ENCODE measurements at places on chromosomes 6 and 20.

- no peak for DNase-seq
Observed at GRCh38 chr6:140343128-140343527, 968.7 kb upstream of the CITED2 start.

DNA sequence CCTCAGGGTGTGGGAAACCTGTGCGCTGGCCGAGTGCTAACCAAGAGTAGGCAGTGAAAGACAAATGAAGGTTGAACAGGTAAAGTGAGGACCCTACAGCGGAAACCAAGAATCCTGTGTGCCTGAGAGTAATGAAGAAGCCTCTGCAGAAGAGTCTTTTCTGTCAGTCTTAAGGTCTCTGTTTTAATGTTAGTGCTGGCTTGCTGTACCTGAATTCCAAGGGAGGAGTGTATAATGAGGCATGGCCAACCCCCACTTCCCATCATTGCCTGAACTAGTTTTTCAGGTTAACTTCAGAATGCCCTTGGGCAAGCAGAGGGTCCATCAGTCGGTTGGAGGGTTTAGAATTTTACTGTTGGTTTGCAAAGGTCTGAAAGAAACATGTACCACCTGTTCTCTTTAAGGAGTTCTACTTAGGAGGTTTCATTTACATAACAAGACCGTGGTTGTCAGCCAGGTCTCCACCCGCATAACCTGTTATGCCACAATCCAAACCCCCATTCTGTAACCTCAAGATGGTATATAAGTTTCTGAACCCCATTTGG lies 589 bp upstream of the PDCD2 start:
- no peak for DNase-seq

DNA sequence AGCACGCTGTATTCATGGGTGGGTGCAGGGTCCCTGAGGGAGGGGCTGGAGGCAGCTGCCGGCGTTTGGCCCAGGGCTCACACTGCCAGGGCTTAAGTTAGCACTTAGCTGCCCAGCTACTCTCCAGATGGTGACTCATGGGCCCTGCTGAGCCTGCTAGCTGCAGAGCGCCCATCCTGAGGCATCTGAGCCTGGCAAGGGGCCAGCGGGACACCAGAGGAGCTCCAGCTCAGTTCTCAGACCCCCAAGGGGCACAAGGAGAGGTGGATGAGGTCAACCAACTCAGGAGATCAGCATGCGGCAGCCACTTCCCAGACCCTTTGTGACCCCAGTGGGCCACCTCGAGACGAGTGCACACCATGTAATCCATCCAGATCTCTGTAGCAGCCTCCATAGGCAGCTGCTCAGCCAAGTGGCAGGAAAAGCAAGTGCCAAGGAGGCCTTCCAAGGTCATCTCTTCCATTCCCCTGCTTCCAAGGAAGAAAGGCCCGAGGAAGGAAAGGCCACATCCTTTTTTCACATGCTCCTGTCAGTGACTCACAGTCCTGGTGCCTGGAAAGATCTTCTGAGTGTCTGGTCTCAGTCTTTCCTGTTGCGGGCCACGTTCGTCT lies 35.3 kb downstream of the FOXP4 start:
- DNase-seq: no peak

DNA sequence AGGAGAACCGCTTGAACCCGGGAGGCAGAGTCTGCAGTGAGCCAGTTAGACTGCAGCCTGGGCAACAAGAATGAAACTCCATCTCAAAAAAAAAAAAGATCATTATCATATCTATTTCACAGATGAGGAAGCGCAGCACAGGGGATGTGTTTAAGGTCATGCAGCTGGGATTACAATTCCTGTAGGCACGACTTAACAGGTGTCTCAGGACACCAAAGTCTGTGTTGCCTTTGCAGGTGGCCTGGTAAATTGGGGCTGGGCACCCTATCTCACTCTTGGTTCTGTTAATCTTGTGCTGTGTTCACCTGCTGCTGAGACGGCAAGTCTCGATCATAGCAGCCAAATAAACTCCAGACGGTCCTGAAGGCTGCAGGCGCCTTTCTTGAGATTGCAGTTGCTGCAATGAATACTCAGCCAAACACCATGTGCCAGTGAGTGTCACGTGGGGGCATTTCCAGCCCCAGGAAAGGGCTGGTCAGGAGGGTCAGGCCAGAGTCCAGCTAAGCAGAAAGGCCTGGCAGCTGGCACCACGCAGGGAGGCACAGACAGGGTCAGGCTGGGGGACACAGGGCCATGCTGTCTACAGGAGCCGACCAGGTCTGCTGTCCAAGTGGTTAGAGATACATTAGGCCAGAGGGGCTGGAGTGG lies 55.8 kb downstream of the FGD2 start:
- no peak for DNase-seq
